ENCODE measurements at places on chromosomes 13 and 19. TPM values are rescaled to one million over a fixed set of nuclear protein-coding genes. Genes with fewer than 3 reads are reported as not detected.

LAIR1 gene
- total RNA-seq: not detected

FGF22 gene
- total RNA-seq: not detected

- DNase-seq: no peak
These were observed 19.1 kb upstream of the CHST8 start for GRCh38 chr19:33602576-33603204.

- no peak for DNase-seq
These were observed 195.7 kb upstream of the IPO5 start for GRCh38 chr13:97757807-97758206.

ZNF17 gene
- 4.6 TPM for total RNA-seq

BLVRB gene
- 83.3 TPM for total RNA-seq

DNA sequence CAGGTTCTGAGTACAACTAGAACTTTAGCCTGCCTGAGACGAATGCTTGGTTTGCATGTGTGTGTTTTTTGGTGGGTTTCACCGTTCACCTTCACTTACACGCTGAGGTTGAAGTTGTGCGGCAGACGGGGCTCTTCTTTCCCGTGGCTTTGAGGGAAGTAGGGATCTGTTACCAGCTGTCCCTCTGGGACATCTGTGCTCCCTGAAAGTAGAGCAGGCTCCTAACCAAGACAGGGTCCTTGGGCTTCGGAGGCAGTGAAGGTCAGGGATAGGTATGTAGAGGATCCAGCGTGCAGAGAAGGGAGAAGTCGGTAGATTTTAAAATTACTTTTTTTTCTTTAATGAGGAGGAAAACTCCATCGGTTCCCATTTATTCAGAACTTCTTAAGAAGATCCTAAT is 48.7 kb downstream of the ZNF536 start:
- DNase-seq: no peak

DNA sequence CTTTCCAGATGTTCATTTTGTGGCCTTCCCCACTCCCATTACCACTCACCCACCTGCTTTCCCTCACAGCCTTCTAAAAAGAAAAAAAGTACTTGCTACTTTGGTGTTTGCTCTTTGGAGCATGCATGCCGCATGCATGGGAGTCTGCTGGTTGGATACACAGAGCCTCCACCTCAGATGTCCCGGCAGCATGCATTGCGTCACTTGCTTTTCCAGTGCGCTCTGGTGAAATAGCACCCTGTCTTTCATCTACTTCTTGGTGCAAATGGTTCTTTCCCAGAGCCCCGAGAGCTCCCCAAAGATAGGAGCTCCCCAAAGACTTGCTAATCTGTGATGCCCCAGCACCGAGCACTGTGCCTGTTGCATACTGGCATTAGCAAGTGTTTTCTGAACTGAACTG is 333.2 kb upstream of the ZNF507 start:
- DNase-seq: no peak

USHBP1 gene
- total RNA-seq: not detected

GRCh38 chr13:102138635-102139190 is 263.1 kb downstream of the FGF14 start:
- DNase-seq: no peak

C1QTNF9 gene
- total RNA-seq: not detected

DNA sequence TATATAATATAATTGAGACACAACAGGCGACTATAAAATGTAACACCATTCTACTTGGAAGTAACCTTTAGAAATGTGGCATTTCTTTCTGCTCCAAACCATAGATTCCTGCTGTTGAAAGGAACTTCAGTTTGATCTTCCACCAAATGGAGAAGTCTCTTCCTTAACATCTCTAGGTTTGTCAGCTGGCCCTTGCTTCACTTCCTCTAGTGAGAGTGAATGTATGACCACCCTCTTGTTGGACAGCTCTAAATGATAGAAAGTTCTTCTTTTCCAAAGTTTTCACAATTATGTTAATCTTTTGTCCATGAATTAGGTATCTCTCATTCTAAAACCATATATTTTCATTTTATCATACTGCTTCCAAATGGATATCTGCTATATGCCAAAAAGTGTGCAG is 13.8 kb upstream of the COG6 start:
- DNase-seq: no peak

DNA sequence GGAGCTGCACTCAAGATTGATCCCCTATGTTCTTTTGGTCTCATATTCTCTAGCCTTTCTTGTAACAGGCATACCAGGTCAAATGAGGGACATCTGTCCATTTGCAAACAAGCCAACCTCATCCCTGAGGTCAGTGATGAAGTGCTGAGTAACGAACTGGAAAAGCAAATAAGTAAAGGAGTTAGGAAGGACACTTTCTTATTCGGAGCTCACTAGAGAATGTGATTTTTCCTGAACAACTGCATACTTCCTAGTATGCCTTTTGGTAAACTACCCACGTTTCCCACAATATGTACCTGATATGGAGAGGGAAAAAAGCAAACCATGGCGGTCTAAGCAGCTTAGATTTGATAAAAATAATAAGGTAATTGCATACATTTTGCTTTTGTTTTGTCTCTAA is 91.0 kb upstream of the MYCBP2 start:
- no peak for DNase-seq

C5AR1 gene
- not detected for total RNA-seq

MBD3L1 gene
- total RNA-seq: not detected

- no peak for DNase-seq
These were observed 12.6 kb downstream of the RB1 start for GRCh38 chr13:48315969-48316650.

DNA sequence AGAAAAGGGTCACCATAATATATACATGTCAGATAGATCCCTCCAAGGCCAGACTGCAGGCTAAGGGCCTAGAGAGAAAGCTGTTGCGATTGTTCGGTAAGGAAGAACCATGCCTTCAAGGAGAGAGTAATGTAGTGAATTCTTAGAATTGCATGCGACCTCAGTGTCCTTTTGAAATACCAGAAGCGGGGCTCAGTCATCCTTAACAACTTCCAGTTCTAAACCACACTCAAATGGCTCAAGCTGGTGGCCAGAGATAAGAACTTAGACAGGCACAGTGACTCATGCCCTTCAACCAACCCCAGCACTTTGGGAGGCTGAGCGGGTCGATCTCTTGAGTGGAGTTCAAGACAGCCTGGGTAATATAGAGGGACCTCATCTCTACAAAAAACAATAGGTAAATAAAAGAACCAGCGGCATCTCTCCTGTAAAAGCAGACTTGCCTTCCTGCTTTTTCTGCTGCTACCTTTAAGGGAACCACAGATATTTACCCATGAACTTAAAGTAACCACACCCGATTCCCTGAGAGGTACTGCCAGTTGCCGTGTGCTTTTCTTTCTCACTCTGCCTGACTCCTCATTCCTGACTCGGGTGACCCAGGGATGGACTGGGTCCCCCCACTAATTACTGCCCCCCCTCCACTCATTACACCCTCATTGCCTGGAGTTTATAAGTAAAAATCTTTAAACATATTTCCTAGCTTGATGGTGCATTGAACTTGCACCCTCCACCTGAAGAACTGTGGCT is 15.4 kb upstream of the SIGLEC6 start:
- DNase-seq: peak; percentile 2

- DNase-seq: no peak
These were observed 125.7 kb downstream of the TNFRSF19 start for GRCh38 chr13:23695711-23696464.

LSR gene
- total RNA-seq: 2.6 TPM

LNX2 gene
- total RNA-seq: 7.3 TPM

GFY gene
- not detected for total RNA-seq

DNA sequence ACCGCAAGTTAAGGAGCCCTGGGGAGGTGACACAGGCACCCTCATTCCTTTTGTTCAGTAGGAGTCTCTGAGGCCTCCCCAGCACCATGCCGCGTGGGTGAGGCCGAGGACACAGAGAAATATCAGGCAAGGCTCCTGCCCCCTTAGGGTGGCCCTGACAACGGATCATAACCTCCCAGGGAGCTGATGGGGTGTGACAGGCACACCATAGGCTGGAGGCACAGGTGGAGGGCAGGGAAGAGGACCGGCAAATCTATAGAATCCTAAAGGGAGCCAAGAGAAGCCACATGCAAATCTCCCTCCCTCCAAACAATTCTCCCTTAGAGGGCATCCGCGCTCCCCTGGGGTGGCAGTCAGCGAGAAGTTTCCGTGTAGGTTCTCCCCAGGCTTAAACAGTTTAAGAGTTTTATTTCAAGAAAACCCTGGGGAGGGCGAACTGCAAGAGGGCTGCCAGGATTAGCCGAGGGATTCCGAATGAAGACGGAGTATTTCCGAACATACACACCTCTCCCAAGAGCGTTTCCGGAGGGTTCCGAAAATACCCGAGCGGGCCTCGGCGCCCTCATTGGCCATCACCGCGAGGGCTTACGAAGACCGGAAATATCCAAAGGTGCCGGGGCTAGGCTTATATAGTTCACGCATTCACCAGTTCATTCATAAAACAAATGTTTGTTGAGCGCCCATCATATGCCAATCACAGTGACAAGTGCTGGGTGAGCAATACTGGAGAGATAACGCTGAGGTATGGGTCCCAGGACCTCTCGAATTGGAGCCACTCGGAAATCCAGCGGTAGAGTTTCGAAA is 610 bp upstream of the RPL28 start:
- peak; percentile 92 for DNase-seq

GRCh38 chr19:23482829-23483228 is 87.6 kb upstream of the ZNF91 start:
- no peak for DNase-seq

DNA sequence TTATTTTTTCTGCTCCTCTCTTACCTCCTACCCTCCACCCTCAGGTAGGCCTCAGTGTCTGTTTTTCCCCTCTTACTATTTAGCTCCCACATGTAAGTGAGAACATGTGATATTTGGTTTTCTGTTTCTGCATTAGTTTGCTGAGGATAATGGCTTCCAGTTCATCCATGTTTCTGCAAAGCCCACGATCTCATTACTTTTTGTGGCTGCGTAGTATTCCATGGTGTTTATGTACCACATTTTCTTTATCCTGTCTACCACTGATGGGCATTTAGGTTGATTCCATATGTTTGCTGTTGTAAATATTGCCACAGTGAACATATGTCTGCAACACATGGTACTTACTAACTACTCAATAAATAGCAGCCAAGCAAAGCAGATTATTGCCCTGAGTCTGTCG is 56.8 kb downstream of the DNAJC15 start:
- DNase-seq: no peak

DNA sequence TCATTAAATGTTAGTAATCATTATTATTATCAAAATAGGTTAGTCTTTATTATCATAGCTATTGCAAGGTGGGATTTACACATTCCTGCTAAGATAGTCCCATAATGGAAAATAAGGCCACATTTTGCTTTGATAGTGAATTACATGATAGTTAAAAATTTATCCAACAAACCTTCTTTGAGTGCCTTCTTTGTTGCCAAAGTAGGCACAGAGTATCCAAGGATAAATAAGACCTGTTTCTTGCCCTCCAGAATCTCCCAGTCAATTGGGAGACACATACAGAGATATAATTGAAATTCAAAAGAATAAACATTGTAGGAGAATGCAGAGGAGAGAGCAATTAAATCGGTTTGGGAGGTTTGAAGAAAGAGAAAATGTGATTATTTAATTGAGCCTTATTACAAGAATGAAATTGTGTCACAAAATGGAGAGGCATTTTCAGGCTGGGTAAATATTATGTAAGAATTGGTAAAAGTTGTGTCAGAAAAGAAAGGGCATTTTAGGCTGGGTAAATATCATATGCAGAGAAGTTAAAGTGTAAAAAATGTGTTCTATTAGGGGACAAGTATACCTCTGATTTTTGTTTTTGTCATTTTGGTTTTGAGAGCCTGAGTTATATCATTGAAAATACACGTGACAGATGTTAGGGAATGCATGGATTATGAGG is 189.3 kb downstream of the POU4F1 start:
- no peak for DNase-seq

IGFLR1 gene
- total RNA-seq: 11.7 TPM

DNA sequence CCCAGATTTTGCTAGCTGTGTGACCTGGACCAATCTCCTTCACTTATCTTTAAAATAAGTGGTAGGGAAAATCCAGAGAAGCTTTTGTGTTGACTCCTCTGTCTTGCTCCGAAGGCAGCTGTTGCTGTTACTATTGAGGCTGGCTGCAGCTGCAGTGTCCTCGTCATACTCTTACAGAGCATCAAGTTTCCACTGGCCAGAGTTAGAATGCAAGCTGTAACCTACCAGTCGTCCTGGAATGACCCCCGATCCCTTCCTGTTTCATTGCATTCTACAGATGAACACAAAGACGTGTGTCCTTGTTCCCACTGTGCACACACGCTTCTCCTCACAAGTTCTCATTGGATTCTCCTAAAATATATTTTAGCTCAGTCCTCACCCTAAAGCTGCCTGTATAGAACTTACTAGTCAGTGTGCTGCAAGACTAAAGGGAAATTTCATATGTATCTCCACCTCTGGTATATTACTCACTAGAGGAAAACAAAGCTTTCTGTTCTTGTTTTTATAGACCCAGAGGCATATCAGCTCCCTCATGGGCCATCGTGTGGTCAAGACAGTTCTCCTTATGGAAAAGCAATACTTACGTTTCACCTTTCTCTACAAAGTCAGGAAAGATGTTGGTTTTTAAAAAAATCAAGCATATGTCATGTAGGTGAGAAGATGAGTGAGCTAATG is 589.8 kb downstream of the LMO7 start:
- peak; percentile 98 for DNase-seq

DNA sequence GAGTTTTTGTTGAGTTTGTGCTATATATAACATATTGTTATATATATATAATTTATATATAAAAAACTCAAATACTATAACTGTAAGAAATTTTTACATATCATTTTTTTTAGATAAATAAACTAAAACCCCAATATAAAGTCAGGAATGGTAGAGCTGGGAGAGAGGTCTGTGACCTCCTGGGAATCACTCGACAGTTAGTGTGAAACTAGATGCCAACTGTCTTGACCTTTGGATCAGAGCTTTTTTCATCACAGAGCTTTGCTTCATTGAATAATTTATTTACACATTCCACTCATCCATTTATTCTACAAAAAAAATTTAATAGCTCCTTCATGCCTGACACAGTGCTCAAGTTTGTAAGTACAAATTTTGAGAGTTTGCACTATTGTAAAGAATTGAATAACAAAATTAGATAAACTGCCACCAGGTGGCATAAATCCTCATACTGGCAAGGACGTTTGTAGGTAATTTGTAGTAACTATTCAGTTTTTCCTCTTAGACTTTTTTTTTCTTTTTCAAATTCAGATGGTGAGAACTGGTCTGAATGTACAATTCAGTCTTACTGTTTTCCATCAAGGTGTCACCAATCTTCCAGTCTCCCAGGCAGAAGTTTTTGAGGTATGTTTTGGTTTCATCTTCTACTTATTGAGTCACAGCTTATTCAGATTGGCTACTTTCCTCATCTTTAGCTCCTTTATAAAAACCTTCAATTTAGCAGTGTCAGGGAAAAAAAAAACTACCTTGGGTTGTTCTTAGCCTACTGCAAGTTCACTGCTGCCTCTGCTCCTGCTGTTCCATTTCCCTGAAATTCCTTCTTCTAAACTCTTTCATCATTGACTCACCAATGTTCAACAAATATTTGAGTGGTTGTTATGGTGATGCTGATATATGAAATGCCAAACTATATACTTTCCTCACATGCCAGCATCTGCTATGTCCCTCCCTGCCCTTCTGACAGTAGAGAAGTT is 28.7 kb downstream of the LACC1 start:
- peak; percentile 64 for DNase-seq

DNA sequence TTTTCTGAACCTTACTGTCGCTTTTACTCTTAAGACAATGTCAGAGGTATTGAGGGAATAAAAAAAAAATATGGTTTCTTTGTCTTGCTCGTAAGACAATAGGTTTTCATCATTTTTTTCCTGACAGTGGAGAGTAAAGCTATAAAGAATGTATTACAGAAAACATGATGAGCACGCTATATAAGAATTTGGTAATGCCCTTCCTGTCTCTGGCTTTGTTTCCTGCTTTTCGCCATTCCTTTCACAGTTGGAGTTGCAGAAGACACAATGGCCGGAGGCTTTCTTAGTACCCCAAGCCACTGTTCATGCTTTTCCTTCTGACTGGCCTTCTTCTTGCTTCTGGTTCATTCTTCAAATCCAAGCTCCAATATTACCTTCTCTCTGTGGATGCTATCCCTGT is 101.0 kb upstream of the DACH1 start:
- DNase-seq: no peak

All from LHCN-M2 (cell line).